Muscle of back (tissue), 13 donors: ENCODE measurements at places on chromosomes 6 and 20.

GRCh38 chr20:37095108-37095598, 644 bp downstream of the RBL1 start:
- peak; percentile 6 for DNase-seq

DNA sequence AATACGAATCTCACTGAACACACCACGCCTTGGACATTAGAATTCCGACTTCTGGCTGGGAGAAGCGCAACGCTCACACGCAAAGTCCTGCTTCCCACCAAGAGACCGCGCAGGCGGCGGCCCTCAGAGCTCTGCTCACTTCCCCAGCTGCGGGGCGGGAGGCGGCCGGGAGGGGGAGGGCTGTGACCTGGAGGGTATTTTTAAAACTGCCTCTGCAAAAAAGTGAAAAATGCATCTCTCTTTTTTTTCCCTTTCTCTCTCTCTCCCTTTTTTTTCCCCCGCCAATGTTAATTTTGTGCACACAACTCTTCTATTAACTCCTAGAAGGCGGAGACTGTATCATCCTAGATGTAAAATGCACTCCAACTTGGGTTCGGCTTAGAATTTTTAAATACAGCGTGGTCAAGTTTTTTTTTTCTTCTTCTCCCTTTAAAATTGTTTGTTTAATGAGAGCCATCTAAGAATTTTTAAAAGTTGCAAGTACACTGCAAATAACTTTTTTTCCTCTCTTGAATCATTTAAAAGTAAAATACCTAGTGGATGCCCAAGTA, 66.4 kb downstream of the STX11 start:
- no peak for DNase-seq

DNA sequence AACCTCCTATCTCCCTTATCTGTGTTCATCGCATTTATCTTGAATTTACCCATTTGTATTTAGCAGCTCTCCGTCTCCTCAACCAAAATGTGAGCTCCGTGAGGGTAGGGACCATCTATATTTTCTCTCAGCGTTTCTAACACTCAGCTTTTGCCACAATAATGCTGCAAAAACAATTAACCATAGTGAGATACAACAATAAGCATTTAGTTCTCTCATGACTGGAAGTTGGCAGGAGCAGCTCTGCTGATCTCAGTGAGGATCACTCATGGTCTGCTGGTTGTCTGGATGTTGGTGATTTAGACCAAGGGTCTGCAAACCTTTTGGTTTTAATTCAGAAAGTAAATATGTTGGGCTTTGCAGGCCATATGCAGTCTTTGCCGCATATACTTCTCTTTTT, 394.8 kb upstream of the RNF217 start:
- no peak for DNase-seq

- DNase-seq, result no peak
These were observed 278.6 kb downstream of the TBC1D7 start for GRCh38 chr6:13049666-13050254.

DNA sequence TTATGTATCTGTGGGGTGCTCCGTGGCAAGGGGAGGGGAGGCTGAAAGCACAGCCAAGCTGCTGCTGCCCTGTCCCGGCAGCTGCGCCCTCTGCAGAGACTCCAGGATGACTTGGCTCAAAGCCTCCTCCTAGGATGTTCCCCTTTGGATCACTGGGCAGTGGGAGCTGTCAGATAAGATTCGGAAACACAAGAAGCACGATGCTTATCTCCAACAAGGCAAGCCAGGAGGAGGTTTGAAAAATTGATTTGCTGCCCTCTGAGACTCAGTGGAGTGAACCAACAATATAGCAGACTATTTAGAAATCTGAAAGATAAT, 776.4 kb downstream of the C6orf118 start:
- no peak for DNase-seq

DNA sequence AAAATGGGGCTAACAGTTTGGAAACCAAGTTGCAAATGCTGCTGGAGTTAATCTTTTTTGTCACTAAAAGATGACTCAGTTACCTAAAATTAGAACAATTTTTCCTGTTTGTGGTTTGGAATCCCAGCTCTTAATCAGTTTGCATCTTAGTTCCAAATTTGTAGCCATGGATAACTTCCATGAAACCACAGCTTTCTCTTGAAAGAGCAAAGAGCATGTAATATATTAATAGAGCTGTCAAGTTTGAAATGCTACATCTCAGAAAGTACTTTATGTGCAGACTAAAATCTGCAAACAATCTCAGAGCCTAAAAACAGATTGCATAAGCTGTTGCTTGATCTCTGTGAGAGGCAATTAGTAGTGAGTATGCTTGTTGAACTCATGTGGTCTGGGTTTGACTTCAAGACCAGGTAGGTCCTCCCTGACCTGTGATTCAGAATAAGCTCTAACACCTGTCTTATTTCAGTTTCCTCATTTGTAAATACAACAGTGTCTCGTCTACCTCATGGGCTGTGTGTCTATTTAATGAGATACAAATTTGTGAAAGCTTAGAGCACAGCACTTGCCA, 23.5 kb downstream of the DHX35 start:
- peak; percentile 80 for DNase-seq

GRCh38 chr6:111846492-111847409, 26.5 kb downstream of the FYN start:
- DNase-seq, result no peak

DNA sequence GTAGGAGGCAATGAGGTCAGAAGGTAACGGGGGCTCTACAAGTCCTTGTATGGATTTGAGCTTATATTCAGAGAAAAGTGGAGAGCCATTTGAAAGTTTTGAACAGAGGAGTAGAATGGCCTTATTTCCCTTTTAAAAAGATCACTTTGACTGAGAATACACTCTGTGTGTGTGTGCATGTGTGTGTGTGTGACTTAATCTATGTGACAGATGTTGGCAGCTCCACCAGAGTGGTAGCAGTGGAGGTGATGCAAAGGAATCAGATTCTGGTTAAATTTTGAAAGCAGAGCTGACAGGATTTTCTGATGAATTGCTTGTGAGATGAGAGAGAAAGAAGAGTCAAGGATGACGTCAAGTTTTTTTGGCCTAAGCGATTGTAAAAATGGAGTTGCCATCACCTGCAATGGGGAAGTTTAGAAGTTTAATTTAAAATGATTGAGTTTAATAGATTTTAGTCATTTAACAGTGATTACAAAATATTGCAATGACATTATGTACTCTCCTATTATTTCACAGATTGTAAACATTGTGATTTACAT, 172.2 kb upstream of the HEY2 start:
- no peak for DNase-seq

DNA sequence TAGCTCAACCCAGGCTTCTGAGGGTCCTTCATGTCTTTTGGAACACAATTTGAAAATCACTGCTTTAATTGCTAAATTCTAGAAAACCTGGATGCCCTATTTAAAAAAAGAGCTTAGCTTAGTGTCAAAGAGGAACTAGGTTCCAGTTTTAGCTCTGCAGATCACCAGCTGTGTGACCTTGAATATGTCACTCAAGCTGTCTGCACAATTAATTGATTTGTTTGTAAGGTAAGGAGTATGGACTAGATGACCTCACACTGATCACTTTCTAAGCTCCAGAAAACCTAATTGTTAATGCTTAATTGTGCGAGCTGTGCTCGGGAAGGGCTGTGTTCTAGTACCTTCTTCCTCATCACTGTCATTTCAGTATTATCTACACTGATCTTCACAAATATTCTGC, 26.2 kb downstream of the UTRN start:
- DNase-seq, result no peak

GRCh38 chr6:107793191-107793590, 30.9 kb downstream of the SCML4 start:
- no peak for DNase-seq

- DNase-seq, result no peak
These were observed 40.8 kb downstream of the MYH7B start for GRCh38 chr20:34996243-34997028.

- no peak for DNase-seq
These were observed 30.3 kb downstream of the RREB1 start for GRCh38 chr6:7138046-7138531.

DNA sequence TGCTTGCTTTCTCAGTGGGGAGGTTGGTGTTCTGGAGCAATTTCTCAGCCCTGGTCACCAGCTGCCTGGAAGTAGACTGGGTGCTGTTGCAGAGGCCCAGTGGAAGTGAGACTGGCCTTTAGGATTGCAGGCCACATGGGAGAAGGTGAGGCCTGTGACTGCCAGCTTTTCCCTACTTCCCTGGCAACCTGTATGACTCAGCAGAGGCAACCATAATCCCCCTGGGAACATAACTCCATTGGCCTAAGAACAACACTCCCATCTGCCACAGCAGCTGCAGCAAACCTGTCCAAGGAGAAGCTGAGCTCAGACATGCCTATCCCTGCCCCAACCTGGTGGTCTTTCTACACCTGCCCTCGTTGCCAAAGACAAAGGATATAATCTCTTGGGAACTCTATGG, 473.5 kb upstream of the SPTLC3 start:
- DNase-seq, result no peak

GRCh38 chr6:84643778-84644177, 120.6 kb downstream of the TBX18 start:
- DNase-seq, result no peak

DNA sequence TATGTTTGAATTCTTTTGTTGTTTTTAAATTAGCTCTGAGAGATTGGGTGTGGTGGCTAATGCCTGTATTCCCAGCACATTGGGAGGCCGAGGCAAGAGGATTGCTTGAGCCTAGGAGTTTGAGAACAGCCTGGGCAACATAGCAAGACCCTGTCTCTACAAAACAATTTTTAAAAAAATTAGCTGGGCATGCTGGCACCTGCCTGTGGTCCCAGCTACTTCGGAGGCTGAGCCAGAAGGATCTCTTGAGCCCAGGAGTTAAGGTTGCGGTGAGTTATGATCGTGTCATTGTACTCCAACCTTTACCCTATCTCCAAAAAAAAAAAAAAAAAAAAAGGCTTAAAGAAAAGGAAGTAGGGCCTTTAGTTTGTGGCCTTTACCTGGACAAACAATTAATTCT, 22.9 kb downstream of the DHX35 start:
- no peak for DNase-seq

DNA sequence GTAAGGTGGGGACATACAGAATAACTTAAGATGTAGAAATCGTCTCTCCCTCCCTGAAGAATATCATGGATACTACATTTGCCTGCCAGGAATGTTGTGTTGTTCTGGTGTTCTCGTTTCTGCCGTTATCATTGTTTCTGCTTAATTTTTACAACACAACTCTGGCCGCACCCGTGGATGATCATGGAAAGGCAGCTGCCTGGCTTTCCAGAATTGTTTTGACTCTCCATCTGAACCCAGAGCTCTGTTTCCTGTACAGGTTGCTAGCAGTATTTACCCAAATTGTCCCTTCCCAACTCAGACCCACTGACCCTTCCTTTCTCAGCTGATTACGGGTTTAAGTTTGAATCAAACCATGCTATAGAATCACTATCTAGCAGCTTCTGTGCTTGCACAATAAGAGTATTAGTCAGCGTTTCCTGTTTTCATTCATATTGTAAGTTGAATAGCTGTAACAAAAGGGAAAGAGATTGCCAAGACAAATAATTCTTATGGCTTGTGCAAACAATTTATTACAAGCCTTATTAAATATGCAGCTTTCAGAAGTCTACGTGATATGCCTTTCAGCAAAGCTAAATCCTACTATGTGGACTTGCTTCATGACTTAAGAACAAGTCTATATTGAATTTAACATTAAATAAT, 139.0 kb downstream of the MTHFD1L start:
- peak; percentile 80 for DNase-seq

- DNase-seq, result no peak
These were observed 1.5 kb downstream of the RBM38 start for GRCh38 chr20:57392512-57393271.

DNA sequence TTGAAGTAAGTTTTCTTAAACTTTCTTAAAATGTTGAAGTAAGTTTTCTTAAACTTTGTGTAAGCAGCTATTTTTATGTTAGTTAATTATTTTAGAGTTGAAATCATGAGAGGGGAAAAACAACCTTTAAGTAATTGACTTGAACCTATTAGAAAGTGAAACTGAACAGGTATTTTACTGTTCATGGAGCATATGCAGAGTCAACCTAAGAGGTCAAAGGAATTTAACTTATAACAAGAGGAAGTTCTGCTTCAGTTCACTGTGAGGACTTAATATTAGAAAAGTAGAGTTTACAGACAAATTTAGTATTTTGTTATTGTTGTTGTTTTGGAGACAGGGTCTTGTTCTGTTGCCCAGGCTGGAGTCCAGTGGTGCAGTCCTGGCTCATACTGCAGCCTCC, 38.0 kb downstream of the CDYL start:
- no peak for DNase-seq

DNA sequence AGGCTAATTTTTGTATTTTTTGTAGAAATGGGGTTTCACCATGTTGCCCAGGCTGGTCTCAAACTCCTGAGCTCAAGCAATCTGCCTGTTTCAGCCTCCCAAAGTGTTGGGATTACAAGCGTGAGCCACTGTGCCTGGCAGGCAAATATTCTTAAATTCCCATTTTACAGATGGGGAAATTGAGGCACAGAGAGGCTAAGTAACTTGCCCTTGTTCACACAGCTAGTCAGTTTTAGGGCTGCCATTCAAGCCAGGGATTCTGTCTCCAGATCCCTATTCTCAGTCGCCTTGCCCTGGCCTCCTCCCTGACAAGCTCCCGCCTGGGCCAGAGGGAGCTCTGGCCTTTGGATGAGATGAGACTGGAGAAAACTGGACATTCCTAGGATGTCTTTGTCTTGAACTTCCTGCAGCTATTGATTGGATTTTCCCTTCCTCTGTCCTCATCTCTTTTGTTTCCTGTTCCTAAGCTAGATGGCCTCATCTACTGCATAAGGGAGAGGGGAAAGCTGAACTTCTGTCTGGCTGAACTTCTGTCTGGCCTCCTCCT, 90.5 kb downstream of the NDUFAF5 start:
- no peak for DNase-seq

- DNase-seq, result no peak
These were observed 31.0 kb upstream of the KCNB1 start for GRCh38 chr20:49513517-49513916.

DNA sequence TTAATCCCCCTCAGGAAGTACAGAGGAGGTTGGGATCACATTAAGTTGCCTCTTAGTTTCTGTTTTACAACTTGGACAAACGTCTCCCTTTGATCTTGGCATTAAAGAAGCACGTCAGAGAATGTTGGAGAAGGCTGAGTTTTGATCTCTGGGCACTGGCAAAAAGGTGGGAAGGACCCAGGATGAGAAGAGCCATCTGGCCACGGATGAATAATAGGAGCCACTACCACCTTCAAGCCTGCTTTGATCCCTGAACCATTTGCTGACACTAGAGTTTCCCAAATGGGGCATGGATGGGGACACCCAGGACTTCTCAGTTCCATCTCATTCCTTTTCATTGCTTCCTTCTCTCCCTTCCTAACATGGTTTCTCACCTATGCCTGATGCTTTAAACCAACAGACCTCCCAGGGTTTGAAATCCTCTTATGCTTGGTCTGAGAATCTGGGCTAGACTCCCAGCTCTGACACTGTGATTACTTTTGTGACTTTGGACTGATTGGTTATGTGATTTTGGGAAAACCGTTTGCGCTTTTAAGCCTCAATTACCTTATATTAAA, 5.8 kb downstream of the TM9SF4 start:
- DNase-seq, result no peak
